Stimulated activated CD4-positive, alpha-beta T cell treated with anti-CD3 and anti-CD28 coated beads, Interleukin-12 subunit alpha, Interleukin-12 subunit beta, amount 100 ng/mL, for 24 hours (primary cell): ENCODE measurements at places on chromosomes 16 and 17.

DNA sequence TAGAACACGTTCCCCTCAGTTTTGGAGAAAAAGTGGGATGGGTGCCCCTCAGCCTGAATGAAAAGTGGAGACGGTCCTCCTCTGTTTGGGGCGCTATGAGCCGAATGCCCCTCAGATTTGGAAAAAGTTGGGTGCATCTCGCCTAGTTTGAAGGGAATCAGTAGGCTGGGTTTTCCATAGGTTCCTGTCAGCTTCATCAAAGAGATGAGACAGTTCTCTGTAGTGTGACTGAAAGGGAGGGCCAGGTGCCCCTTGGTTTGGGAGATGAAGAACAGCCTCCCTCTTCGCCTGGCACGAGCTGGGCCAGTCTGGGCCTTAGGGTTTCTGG lies 742 bp upstream of the SLC9A5 start:
- DNase-seq: no peak

DNA sequence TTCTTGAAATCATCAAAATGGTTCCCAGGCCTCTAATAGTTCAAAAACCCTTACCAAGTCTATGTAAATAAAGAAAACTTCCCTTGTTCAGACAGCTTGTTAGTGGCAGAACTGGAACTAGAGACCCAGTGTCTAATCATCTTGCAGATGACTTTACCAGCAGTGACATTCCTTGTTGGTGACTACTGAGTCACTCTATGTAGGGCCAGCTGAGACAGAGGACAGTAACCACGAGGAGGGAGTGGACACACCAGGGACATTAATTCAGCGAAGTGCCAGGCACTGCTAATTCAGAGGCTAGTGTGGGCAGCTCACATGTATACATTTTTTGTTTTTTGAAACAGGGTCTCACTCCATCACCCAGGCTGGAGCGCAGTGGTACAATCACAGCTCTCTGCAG lies 6.1 kb upstream of the HEATR3 start:
- DNase-seq: no peak

- no peak for DNase-seq
Observed at GRCh38 chr16:61323456-61323855, 712.8 kb downstream of the CDH8 start.

DNA sequence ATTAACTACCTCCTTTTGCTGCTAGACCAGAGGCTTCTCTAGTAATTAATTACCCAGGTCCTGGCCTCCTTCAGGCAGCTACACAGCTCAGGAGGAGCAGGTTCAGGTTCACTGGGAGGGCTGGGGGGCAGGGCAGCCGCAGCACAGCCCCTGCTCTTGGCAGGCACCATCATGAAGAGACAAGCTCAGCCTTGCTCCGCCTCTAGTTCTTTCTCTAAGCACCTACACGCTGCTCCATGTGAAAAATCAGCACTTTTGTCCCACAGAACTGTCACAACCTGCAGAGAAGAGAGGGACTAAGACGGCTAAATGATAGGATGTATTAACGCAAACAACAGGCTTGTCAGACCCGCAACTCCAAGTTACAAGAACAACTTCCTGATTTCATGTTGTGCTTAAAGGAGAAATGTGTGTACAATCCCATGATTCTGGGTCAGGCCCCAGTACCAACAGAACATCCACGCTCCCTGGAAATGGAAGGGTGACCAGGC lies 53.4 kb downstream of the GRB2 start:
- DNase-seq: no peak

DNA sequence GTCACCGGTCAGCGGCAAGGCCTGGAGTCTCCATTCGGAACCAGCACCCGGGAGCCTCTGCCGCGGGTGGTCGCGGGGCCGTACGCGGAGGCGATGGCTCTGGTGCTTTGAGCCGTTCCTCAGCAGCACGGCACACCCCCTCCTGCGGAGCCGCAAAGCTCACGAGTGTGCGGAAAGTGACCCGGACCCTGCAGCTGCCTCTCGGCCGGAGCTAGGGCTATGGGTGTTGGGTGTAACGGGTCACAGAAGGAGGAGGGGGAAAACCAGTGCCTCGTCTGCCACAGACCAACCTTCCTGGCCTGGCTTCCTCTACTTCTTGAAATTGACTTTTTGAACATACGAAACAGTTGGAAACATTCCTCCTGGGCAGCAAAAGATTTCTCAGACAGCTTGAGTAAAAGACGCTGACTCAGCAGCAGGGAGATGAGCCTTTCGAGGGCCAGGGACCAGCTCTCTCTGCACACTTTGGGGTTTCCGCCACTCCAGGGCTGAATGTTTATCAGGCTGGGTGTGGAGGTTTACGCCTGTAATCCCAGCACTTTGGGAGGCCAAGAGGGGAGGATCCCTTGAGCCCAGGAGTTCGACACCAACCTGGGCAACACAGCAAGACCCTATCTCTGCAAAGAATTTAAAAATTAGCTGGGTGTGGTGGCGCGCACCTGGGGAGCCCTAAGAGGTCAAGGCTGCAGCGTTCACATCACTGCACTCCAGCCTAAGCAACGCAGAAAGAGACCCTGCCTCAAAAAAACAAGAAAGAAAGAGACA lies 26.4 kb upstream of the PITPNA start:
- no peak for DNase-seq

DNA sequence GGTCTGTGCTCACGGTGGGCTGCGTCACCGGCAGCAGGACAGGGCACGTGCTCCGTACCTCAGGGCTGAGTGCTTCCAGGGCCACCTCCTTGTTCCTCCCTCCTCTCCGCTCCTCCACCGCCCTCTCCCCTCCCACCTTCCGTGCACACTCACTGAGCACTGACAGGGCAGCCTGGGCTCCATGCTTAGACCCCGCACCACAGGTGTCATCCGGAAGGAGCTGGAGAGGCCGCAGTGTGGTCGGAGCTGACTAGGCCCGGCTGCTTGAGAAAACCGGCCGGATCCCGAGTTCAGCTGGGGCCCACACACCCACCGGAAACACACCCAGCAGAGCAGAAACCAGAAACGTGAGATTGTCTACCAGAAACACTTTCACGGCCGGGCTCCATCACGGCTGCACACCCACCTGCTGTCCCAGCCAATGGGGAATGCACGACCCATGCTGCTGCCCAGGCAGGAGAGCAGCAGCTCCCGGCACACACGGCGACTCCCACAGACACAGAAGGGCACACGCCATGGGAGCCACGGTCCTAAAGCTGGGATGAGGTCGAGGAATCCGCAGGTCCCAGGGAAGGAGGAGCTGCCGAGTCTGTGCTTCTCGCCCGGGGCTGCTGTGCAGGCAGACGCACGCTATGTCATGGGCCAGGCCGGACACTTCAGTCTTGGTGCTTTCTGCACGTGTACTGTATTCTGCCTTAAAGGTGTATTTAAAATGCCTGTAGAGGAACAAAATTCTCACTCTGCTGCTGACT lies 55.0 kb upstream of the ZNF469 start:
- DNase-seq: no peak

DNA sequence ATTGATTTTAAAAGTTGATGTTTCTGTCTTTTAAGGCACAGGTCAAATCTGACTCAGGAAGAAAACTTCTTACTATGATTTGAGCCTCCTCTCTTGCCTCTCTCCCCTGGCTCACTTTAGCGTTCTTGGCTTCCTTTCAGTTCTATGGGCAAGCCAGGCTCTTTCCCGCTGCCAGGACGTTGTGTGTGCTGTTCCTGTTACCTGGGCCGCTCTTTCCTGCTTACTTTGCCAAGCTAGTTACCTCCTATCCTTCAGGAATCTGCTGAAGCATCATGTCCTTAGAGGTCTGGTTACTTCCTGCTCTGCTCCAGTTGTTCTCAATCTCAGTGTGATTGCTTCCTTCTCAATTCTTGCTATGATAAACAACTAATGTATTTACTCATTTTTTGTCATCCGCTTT lies 1108.5 kb upstream of the EEF2KMT start:
- DNase-seq: no peak

DNA sequence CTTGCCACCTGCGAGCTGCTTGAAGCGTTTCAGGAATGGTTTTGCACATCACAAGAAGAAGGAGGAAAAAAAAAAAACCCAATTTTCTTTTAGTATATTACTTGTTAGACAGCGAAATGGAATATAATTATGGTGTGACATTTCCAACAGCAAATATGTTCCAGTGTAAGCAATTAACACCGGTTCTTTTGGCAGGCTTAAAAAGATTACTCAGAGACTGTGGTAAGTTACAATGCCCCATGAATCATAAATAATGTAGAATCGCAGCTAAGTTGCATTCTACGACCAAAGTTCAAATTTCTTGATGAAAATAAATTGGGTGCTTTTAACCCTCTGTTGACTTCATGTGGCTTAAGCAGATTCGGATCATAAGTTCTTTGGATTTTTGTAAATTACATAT lies 245.2 kb downstream of the XYLT1 start:
- no peak for DNase-seq

GRCh38 chr17:70654706-70655105 lies 485.4 kb downstream of the KCNJ2 start:
- DNase-seq: no peak

GRCh38 chr16:48517493-48517892 lies 92.5 kb downstream of the N4BP1 start:
- DNase-seq: no peak

- DNase-seq: no peak
Observed at GRCh38 chr17:14361945-14362508, 61.1 kb downstream of the HS3ST3B1 start.

GRCh38 chr17:67245694-67246402 lies 852 bp upstream of the HELZ start:
- no peak for DNase-seq

- no peak for DNase-seq
Observed at GRCh38 chr17:62135742-62136141, 70.7 kb upstream of the MED13 start.

DNA sequence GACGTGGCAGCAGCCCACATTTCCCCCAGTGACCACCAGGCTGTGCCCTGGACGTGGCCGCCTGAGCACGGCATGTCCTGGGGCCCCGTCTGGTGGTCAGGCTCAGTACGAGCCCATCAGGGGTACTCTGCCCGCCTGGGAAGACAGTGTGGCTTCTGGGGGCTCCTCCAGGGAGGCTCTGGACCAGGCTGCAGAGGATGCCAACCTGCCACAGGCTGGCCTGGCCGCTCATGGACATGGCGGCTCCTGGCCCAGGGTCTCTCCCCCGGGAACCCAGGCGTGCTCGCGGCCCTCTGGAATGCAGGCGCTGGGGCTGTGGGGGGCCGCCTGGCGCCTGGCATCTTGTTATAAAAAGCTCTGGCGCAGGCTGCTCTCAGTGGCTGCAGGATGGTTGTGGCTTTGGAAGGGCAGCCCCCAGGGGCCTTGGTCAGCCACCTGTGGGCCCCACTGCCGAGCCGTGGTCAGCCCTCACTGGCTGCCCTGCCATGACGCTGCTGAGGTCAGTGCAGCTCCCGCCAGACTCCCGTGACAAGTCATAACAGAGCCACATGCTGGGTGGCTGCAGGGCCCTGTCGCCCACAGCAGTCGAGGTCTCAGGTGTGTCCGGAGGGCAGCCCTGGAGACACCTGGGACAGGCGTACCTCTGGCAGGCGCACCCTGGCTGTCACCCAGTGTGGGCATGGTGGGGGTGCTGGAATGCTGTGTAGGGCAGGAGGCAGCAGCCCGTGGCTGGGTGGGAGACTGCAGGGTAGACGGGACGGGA lies 15.0 kb downstream of the CENPX start:
- DNase-seq: no peak

DNA sequence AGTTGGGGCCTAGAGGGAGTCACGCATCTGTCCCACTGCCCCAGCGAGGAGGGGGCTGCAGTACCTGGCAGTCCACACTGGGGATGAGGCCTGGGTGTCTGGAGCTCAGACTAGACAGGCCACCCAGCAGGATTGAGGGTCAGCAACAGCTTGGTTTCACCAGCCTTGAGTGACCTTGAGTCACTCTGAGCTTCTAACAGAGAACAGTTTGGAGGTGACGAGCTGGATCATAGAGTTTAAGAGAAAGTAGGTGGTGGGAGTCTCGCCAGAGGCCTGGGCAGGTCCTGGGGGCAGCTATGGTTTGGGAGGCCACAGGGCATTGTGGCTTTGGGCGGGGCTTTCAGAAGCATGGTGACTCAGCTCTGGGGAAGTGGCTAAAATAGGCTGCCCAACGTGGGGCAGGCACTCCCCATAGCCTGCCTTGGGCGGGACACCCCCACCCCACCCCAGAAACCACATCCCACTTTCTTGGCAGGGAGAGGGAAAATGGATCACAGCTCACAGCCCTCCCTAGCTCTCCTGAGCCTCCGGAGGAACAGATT lies 20.5 kb downstream of the CDC42EP4 start:
- no peak for DNase-seq

DNA sequence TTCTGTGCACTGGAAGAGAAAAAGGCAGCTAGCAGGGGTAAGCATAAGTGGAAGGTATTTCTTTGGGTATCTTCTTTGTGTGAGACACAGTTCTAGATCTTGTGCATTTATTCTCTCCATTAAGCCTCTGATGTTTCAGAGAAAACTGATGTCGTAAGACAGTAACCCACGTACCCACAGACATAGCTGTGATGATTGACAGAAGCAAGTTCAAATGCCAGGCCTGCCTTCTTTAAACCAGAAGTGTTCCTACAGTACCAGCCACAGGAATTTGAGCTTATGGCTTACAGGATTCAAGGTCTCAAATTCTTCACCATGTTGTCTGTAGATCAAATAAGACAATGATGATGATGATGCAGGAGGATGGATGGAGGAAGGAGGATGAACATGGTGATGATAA lies 161.4 kb upstream of the KCNJ16 start:
- no peak for DNase-seq

GRCh38 chr16:46747777-46748651 lies at the start of gene MYLK3:
Gene MYLK3 (minus strand): TSS chr16:46748344. CDS start chr16:46748193, 151 bp downstream.
- DNase-seq: no peak

GRCh38 chr17:1390432-1391367 lies 9.3 kb downstream of the YWHAE start:
- no peak for DNase-seq

GRCh38 chr16:20969386-20969785 lies 68.8 kb downstream of the LYRM1 start:
- no peak for DNase-seq

GRCh38 chr16:46920402-46921068 lies 36.4 kb downstream of the GPT2 start:
- DNase-seq: no peak

DNA sequence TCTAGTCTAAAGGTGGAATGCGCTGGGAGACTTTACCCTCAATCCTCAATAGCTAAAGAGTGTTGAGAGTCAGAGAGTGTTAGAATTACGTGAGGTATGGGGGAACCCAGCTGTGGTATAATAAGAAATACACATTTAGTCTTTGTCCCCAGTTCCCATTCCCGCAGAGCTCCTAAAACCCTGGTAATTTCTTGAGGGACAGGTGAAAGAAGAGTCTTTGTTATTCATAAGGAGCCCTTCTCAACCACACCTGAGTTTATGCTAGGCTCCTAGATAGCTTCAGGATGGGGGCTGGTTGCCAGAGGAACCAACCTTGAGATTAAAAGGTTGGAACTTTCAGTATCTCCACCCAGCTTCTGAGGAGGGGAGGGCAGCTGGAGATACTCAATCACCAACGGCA lies 5.8 kb downstream of the ZNF18 start:
- no peak for DNase-seq

- no peak for DNase-seq
Observed at GRCh38 chr17:12953156-12953555, 64.7 kb downstream of the ELAC2 start.

GRCh38 chr16:57022445-57022844 lies 33.1 kb downstream of the NLRC5 start:
- no peak for DNase-seq
